ENCODE measurements at places on chromosomes 1 and 21. TPM values are rescaled to one million over a fixed set of nuclear protein-coding genes. Genes with fewer than 3 reads are reported as not detected.

Gene CRYBG2
- total RNA-seq: 0.64 TPM

Gene IGSF8
- total RNA-seq: 20.3 TPM

Gene OR2AK2
- total RNA-seq: not detected

Gene DMRTB1
- total RNA-seq: not detected

Gene SLC6A17
- total RNA-seq: 0.09 TPM

Gene SYT2
- total RNA-seq: not detected

Gene PCAT6
- not detected for total RNA-seq

Gene CDA
- 1.7 TPM for total RNA-seq

Gene ACTL8
- total RNA-seq: not detected

Gene CFHR3
- total RNA-seq: 0.20 TPM

Gene CLDN8
- not detected for total RNA-seq

DNA sequence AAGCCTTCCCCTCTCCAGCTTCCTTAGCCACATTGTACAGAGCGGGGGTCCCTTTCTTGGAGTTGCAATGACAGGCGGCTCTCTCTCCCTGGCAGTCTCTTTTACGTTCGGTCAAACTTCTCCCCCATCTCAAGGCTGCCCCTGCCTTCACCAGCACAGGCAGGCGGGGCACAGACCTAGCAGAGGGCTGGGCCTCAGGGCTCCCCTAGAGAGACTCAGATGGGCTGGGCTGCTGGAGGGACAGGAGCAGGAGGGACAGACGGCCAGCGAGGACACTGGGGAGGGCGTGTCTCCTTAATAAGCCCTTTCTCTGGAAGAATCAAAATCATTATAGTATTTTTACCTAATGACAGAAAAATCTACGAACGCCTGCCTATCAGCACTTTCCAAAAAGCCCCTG, 79.6 kb downstream of the CASZ1 start:
- no peak for DNase-seq

DNA sequence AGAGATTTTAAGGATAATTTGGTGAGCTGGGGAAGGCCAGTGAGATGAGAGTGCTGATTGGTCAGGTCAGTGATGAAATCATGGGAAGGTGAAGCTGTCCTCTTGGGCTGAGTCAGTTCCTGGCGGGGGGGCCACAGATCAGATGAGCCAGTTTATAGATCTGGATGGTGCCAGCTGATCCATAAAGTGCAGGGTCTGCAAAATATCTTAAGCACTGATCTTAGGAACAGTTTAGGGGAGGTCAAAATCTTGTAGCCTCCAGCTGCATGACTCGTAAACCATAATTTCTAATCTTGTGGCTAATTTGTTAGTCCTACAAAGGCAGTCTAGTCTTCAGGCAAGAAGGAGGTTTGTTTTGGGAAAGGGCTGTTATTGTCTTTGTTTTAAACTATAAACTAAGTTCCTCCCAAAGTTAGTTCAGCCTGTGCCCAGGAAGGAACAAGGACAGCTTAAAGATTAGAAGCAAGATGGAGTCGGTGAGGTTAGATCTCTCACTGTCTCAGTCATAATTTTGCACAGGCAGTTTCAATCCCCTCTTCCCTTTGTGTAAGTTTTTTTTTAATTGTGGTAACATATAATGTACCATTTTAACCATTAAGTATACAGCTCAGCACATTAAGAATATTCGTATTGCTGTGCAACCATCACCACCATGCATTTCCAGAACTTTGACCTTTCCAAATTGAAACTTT, 39.4 kb downstream of the PTAFR start:
- DNase-seq: no peak

DNA sequence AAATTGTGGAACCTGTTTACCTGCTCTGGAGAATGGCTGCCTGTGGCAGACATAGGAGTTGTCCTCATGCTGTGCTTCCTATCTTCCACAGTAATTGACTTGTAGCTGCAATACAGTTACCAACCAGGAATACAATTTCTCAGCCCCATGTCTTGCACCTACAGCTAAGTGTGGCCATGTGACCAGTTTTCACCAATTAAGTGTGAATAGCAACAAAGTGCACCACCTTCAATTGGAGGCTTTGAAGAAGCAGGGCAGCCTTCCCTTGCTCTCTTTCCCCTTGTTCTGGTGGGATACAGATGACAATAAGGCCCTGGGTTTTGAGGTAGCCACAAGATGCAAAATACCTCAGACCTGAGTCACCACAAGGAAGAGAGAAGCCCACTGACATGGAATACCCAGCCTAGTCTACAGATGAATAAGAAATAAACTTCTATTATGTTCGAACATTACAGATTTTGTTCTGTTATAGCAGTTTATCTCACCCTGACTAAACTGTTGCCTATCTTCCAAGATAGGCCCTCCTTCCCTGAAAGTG, 70.2 kb upstream of the S1PR1 start:
- no peak for DNase-seq

- no peak for DNase-seq
Observed at GRCh38 chr21:44547656-44548331, 3.5 kb downstream of the KRTAP10-2 start.

DNA sequence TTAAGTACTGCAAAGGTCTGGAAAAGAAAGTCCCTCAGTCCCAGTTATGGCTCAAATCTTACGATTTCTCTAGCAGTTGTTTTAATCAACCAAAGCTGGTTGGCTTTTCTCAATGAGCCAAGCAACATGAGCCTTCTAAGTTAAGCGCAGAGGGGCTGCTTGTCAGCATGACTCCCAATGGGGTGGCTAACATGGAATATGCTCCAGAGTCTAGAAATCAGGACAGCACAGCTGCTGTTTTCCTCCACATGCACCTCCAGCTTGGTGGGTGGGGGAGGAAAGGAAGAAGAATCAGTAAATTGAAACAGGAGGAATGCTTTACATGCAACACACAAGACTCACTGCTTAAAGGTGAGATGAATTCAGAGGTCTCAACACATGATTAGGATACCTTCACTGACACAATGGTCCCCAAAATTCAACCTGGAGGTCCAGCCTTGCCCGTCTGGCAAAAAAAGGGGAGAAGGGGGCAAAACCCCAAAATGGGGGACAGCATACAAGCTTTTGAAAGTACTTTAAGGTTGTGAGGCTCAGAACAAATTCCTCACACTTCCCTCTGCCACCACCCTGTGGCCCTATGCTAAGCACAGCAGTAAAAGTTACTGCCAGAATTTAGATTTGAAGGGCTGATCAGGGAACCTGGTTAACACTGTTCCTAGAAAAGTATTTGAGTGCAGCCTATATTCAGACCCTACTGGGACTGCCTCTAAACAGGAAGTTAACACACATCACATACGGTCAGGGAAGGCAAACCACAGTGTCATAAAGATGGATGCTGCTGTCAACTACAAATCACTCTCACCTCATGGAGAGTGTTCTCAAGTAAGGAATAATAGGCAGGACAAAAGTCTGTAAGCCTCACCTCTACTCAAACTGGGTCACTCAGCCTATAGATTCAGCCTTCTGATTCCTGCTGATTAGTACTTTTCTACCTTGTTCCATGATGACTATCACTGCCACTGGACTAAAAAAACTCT, 2.6 kb downstream of the GATAD2B start:
- no peak for DNase-seq

- no peak for DNase-seq
Observed at GRCh38 chr1:36764798-36765197, 269.5 kb downstream of the GRIK3 start.

GRCh38 chr1:3899754-3900149, 320 bp downstream of the C1orf174 start:
- DNase-seq: no peak

DNA sequence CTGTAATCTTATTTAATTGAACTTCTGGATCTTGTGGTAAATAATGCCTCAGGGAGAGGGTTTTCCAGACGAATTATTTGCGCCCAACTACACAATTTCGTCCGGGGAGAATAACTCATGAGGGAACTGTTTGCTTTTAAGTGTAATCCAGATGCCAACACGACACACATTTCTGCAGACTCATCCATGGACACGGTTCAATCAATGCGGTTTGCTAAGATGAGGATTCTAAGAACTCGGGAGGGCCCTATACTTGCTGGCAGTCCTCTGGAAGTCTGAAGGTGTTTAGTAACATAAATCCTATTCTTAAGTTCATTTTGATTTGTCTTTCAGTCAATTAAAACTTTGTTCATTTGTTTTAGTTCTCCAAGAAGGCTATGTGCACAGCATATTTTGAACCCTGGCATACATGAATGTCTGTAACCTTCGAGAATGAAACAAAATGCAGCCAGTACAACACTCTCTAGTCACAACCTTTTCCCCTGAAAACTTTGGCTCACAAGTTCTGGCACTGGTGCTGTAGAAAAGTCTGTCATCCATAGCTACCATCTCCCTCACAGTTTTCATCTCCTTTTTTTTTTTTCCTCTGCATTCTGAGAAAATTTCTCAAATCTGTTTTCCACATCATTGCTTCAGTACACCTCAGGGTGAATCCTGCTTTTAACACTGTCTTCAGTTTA, 38.8 kb downstream of the DIPK1A start:
- DNase-seq: no peak

GRCh38 chr1:84442256-84442655, 36.8 kb upstream of the RPF1 start:
- no peak for DNase-seq

GRCh38 chr1:217139513-217139912, 416.3 kb upstream of the ESRRG start:
- DNase-seq: no peak

DNA sequence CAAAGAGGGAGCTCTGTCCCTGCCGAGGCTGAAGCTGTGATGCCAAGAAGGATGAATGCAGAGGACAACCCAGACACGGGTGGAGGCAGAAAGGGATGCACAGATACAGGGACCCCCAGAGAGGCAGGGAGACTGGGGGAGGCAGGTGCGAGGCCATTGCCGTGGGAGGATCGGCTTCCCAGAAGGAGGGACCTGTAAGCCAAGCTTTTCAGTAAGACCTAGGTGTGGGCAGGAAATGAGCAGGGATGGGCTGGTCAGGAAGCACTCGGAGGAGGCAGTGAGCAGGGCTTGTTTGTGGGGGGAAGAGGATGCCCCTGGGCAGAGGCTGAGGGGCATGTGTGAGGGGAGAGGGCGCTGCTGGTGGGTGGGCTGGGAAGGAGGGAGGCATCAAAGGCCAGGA, 67.7 kb upstream of the WNT4 start:
- DNase-seq: no peak

DNA sequence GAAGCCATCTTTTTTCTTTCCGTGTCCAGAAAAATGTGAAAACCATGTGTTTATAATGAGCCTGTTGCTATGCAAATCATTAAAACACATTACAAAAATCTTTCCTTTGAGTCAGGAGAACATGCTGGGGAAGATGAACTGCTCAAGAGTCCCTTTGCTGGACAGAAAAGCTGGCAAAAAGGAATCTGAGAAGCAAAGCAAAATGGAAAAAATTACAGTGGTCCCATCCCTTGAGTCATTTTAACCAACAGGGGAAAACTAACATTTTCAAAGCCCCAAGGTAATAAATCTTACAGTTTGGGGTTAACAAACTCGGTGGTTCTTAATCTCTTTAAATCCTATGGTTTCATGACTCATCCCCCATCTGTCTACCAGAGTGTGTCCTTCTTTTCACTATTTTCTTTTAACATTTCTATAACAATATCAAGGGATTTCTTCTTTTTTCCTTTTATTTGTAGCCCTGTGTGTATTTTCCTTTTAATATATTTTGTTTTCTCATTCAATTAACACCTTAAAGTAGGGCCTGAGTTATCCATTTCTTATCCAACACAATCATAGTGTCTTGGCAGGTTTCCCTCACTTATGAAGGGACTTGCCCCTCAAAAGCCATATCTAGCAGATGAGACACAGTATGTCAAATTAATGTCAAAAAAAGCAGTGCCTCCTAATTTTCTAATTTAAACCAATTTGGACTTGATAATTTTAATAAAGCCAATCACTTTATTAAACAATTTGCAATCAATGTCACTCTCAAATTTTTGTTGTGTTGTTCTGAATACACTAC, 105.4 kb downstream of the PTPN14 start:
- DNase-seq: no peak

- no peak for DNase-seq
Observed at GRCh38 chr1:33372677-33373076, 51.8 kb upstream of the A3GALT2 start.

DNA sequence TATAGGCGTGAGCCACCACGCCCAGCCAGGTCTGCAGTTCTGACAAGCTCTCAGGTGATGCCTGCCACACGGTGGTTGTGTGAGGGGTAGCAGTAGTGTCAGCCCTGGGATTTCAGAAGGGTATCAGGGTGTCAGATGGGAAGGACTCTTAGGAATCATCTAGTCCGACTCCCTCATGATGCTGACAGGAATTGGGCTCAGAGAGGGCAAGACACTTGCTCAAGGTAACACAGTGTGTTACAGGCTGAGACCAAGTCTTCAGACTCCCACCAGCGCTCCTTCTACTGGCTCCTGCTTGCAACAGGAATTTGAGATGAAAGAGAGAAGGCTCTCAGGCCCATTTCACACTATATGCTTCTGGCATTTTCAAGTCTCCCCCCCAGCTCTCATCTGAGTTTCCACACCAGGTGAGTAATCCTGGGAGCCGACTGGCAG, 6.9 kb downstream of the HTR1D start:
- DNase-seq: no peak

GRCh38 chr1:220527908-220528678, at the start of gene MARK1:
TSS of gene MARK1 (plus strand) at chr1:220528136. CDS start at chr1:220528823, 687 bp downstream.
- peak; percentile 82 for DNase-seq

GRCh38 chr1:193486671-193487229, 300.3 kb upstream of the B3GALT2 start:
- DNase-seq: no peak

DNA sequence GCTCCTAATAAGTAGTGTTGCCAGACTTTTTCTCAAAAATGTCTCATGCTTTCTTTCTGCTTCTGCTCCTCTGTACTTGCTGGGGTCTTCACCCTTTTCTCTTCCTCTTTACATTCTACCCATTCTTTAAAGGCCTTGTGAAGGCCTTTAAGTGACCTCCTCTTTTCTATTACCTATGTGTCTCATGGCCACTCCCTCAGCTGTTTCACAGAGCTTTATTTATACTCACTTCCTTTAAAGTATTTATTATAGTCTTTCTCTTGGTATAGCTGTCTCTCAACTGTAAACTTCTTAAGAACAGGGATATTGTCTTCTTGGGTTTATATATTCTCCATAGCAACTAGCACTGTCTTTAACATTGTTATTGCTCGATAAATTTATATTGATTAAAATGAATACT, 792 bp downstream of the GOLPH3L start:
- DNase-seq: no peak

DNA sequence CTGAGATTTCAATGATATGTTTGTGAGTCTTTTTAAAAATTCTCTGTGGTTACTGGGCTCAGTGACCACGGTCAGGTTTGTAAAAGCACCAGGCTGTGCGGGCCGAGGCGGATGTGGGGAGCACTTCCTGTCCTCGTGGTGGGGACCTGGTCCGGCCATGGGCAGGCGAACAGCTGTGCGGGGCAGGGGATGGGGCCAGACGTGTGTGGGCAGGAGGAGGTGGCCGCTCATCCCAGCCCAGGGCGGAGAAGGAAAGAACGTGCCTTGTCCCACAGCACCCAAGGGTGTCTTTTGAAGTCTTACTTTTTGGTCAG, 5.2 kb upstream of the OXCT2 start:
- no peak for DNase-seq
